ENCODE measurements at places on chromosomes 12 and 14.

DNA sequence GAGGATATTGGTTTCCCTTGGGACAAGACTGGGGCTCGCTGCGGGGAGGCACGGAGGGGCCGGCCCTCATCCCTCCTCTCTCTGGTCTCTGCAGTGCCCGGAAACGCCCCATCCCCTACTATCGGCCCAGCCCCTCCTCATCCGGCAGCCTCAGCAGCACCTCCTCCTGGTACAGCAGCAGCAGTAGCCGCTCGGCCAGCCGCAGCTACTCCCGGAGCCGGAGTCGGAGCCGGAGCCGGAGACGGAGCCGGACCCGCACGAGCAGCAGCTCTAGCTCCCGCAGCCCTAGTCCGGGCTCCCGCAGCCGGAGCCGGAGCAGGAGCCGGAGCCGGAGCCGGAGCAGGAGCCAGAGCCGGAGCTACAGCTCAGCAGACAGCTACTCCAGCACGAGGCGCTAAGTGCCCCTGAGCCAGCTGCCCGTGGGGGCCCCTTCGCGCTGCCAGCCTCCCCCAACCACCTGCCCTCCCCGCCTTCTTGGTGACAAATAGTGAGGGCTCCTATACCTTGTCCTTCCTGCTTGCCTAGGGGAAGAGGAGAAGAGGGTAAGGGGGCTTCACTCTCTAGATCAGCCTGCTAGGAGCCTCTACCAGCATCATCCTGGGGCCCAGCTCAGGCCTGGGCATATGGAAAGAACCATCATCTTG lies 22.2 kb upstream of the HSPB8 start:
- no peak for DNase-seq

DNA sequence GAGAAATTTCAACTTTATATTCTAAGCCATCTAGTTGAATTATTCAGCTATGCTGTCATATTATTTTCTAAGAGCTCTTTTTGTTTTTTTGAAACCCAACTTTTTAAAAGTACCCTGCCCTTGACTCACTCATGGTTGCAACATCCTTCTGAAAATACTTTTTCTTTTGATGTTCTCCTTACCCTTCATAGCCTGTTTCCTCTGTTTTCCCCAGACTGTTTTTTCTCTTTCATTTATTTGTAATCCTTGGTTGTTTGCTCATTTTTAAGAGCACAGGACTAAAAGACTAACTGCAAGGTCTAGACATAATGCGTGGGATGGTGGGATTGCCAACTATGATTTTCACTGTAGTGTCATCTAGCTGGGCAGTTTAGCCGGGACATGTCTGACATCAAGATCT lies 21.2 kb upstream of the CDKL1 start:
- no peak for DNase-seq

DNA sequence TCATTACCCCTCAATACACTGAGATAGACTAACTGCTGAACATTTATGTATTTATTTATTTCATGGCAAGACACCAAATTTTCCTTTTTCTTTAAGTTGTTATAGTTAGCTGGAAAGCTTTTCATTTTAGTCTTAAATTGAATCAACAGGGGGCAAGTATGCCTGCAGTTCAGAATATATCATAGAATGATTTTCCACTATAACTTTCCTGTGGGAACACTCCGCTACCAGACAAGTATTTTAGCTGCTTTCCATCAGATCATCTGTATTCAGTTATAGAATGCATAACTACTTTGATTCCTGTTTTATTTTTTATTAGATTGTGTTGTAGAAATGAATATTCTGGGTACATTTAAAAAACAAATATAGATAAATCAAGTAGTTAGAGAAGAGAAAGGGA lies 102.0 kb downstream of the SLC6A15 start:
- DNase-seq = no peak

DNA sequence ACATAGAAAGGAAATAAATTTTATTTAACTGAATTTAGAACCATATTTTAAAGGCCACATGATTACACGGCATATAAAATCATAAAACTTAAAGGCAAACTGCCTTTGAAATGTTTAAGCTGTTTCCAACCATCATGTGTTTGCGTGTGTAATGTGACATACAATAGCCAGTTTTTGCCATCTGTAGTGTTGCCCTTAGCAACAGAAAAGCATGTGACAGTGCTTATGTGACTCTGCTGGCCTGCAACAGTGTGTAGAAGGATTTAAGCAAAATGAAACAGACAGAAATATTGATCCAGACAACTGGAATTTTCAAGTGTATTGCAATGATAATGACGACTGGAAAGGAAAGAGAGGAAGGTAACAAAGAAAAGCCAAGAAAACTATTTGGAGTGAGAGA lies 49.5 kb downstream of the TSPAN19 start:
- no peak for DNase-seq

DNA sequence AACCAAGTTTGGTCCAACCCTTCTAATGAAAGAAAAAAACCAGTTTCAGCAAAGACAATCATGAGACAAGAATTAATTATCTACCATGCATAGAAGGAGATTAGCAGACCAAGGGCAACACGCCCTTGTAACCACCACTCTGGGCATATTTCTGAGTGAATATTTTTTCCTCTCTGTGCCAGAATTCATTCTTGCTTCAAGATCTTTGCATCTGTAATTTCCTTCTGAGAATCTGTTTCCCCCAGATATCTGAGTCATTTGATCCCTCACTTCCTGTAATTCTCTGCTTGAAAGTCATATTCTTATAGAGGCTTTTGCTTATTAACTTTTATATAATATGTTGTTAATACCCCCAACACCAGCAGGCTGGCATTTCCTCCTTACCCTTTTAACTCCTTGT lies 243.7 kb downstream of the SLC16A7 start:
- DNase-seq = no peak

DNA sequence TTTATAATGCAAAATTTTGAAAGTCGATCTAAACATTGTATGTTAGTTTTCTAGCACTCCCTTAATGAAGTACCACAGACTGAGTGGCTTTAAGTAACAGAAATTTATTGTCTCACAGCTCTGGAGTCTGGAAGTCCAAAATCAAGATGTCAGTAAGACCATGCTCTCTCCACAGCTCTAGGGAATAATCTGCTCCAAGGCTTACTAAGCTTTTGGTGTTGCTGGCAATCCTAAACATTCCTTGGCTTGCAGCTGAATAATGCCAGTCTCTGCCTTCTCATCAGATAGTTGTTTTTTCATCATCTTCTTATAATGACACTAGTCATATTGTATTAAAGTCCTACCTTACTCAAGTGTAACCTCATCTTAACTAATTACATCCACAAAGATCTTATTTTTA lies 102.2 kb downstream of the RASSF9 start:
- no peak for DNase-seq

- peak; percentile 70 for DNase-seq
Measured at GRCh38 chr14:62103464-62103863, 341.2 kb downstream of the SNAPC1 start.

- peak; percentile 11 for DNase-seq
Measured at GRCh38 chr14:99729991-99730875, 46.1 kb downstream of the CYP46A1 start.

GRCh38 chr14:103141117-103141796 lies 18.0 kb downstream of the TNFAIP2 start:
- no peak for DNase-seq

DNA sequence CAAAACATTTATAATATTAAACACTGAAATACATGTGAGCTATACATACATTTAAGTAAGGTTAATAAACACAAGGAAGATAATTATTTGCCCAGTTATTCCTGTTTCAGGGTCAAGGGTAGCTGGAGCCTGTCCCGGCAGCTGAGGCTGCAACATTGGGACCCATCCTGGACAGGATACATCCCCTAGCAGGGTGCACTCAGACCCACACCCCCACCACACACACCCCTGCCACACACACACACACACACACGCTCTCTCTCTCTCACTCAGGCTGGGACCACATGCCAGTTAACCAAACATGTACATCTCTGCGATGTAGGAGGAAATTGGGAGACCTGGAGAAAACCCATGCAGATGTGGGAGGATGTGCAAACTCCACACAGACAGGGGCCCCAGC lies 112.6 kb upstream of the TMCC3 start:
- DNase-seq = no peak

DNA sequence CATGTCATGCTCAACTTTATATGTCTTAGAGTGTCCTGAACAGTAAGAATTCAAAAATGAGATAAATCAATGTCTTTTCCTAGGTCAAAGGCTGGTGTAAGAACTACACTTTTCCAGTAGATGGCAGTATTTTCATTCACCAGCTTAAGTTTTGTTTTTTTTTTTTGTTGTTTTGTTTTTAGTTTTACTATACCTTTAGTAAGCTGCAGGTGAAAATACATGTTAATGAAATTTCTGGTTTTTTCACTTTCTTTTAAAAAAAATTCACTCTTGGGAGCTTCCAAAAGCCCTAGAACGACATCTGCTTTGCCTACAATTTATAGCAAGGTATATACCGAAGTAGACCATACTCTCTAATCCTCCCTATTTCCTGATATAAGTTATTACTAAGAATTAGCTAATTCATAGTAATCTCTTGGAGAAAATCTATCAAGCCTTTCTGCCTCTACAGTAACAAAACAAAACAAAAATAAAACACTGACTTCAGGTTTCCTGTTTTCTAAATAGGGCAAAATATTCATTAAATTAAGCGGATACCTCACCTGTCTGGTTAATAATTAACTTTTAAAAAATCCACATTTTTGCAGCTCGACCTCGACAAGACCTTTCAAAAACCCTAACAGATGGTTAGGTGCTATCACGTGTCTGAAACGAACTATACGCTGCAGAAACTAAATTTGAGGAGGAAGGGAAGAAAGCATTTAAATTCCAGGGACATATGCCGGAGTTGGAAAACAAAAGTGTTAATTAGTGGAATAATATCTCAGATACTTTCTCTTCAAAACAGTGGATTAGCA lies 2.7 kb upstream of the SAMD4A start:
- DNase-seq = peak; percentile 34

DNA sequence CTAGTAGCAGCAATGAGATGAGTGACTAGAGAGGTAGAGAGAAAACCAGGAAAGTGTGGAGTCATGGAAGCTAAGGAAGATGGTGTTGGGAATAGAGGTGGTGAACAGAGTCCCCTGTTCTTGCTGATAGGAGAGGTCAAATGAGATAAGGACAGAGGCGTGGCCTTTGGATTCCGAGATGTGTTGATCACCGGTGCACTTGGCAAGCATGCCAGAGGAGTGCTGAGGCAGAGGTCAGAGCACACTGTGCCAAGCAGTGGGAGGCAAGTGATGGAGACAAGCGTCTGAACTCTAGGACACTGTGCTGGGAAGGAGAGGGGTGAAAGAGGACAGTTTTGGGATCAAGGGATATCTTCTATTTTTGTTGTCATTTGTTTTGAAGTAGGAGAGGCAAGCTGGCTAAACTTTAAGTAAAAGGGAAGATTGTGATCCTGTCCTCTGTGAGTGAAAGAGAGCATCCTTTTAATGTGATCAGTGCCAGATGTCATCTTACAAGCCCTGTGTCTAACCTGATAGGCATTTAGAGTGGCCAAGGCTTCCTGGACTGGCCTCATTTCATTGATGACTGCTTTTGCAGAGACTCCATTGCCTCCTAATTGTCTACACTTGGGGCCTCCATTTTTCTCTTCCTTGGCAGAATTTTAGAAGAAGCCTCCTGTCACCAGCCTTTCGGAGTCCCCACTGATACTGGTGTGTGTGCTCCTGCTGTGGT lies 336.4 kb downstream of the CACNA1C start:
- DNase-seq = no peak

DNA sequence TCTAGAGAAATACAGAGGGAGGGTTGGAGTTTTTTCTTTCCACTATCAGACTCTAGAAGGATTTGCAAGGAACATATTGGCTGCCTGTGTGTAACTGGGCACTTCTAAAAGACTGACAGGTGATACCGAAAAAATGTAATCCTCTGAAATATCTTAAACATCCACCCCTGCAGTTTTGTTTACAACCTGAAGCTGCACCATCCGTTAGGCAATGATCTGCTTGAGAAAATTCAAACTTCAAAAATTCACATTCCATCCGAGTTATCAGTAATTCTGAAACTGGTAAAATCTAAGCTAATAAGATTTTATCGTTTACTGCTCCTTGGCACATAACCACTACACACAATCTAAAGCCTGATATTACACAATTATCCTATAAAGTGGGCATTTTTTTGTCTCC lies 528.6 kb downstream of the FUT8 start:
- no peak for DNase-seq

DNA sequence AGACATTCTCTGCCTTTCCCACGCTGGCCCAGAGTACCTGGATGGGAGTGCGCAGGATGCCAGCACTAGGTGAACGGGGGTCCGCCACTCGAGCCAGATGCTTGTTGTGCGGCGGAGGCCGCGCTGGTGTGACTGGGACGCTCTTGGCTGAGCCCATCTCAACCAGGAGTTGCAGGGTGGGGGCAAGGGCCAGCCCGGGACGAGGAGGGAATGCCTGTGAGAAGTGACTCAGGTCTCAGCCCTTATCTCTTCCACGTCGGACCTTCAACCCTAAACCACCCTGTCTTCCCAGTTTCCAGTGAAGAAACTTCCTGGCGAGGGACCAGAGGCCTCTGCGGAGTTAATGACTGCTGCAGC lies 312 bp downstream of the CDCA3 start:
- no peak for DNase-seq

DNA sequence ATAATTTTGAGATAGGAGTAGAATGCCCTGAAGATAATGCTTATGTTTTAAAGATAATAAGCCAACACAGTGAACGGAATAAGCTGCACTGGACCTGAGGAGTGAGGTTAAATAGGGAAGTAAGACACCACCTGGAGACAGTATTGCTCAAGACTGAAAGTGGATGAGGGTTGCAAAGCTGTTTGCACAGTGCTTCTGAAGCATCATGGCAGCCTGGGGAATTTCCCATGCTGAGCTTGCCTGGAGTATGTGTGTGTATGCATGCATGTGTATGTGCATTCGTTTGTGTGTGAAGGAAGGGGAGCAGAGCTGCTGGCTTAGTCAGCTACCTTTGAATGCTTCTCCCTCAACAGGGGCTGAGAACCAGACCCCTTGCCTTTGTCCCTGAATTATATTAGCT lies 35.8 kb downstream of the BHLHE41 start:
- DNase-seq = no peak
